Epithelial cell of esophagus (primary cell): ENCODE measurements at places on chromosomes 4 and X.
A peak's percentile ranks its signal among the peaks of the same experiment; 100 is the strongest.

DNA sequence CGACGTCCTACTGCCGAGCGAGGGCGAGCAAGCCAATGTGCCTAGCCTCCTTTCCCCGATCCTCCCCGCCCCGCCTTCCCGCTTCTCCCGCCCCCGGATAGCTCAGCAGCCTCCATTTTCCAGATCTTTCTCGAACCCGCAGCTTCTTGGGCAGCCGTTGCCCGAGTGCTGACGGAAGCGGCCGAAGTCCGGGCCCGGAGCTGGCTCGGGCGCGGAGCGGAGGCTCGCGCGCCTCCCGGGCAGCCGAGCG, 172 bp upstream of the HSPA4L start:
- DNase-seq: peak; percentile 88

GRCh38 chr4:13162886-13163285, 321.3 kb downstream of the RAB28 start:
- DNase-seq: no peak

DNA sequence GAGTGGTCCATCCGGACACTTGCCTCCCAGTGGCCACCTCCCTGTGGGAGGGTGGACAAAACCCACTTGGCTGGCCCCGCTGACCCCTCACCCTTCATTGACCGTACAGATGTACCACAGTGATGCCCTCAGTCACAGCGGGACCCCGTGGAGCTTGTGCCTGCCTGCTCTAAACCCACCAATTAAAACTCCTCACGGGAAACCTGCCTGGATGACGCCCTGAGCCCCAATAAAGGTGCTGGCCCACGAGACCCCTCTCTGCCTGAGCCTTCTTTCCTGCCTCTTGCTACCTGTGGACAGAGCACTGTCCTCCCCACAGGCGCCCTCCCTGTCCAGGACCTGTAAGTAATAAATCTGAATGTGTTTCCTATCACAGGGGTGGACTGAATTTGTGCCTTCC, 32.9 kb downstream of the RNF212 start:
- DNase-seq: no peak

GRCh38 chr4:86560447-86560846, 33.7 kb upstream of the PTPN13 start:
- no peak for DNase-seq

DNA sequence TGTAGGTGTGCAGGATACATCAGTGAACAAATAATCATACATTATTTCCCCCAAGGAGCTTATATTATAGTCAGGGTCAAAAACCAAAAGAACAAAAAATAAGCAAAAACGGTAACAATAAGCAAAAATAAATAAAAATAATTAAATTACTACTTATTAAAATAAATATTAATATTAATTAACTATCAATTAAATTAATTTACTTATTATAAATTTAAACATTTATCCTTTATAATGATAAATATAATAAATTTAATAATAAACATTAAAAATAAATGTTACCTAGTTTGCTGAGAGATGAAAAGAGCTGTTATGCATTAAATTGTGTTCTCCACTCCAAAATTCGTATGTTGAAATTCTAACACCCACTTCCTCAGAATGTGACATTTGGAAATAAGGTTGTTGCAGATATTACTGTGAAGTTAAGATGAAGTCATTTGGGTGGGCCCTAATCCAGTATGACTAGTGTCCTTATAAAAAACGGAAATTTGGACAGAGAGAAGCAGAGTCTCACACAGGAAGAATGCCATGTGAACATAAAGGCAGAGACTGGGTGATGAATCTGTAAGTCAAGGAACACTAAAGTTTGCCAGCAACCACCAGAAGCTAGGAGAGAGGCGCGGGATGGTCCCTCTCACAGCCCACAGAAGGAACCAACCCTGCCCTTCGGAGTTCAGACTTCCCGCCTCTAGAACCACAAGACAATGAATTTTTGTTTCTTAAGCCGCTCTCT, 67.2 kb upstream of the IBSP start:
- peak; percentile 39 for DNase-seq

DNA sequence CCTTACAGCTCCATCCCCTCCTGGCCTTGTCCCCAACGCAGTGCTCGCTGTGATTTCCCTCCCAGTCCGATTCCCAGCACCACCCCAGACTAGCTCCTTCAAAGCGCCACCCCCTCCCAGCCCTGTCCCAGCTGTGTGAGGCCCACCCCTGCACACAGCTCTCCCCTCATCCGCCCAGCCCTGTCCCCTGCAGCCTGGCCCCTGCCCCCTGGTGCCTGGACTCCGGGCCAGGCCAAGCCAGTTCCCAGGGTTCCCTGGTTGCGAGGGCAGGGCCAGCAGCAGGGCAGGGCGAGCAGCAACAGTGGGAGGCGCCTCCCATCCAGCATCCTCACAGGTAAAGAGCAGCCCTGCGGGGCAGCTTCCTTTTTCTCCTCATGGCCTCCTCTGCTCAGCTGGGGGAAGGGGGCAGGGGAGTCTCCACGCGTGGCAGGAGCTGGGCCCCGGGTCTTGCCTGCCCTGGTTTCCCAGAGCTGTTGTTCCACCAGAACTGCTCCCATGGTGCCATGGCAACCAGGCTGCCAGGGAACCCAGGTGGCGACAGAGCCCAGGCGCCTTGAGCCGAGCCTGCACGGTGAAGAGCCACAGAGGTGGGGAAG, 24.8 kb downstream of the IQSEC2 start:
- DNase-seq: no peak
